ENCODE measurements at places on chromosomes 11 and 22.
A peak's percentile ranks its signal among the peaks of the same experiment; 100 is the strongest.

DNA sequence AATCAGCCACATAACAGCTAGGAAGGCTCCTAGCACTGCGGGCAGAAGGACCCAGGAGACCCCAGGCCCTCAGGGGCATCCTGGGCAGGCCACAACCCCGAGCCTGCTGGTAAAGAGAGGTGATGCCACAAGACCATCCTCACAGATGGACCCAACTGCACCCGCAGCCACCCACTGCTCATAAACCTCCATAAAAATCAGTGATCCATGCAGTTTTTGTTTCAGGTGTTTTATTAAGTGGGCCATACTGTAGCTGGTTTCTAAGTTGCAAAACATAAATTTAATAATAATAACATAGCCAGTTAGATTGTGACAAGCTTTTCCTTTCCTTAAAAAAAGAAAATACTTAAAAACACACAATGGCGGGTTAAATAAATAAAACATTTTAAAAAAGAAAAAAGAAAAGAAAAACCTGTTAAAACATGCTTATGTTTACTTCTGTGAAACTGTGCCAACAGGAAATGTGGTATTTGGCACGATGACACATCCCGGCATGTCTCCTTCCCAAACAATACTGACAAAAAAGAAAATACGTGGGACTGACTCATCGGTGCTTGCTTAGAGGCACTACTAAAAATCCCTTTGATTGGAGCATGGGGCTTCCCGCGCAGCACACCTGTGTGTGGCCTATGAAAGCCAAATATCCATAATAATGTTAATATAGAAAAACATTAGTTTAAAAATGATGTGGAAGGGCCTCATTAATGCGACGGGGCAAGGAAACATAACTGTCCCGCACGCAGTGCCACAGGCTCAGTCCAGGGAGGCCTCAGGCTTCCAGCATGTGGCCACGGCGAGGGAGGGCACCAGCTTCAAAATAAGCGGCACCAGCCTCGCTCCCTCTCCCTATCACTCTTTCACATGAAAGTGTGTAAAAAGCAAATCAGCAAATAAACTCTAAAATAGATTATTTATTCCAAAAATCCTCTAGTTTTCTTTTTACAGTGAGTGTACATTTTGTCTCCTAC lies 47.5 kb upstream of the SCUBE2 start:
- ATAC-seq = peak; percentile 69

DNA sequence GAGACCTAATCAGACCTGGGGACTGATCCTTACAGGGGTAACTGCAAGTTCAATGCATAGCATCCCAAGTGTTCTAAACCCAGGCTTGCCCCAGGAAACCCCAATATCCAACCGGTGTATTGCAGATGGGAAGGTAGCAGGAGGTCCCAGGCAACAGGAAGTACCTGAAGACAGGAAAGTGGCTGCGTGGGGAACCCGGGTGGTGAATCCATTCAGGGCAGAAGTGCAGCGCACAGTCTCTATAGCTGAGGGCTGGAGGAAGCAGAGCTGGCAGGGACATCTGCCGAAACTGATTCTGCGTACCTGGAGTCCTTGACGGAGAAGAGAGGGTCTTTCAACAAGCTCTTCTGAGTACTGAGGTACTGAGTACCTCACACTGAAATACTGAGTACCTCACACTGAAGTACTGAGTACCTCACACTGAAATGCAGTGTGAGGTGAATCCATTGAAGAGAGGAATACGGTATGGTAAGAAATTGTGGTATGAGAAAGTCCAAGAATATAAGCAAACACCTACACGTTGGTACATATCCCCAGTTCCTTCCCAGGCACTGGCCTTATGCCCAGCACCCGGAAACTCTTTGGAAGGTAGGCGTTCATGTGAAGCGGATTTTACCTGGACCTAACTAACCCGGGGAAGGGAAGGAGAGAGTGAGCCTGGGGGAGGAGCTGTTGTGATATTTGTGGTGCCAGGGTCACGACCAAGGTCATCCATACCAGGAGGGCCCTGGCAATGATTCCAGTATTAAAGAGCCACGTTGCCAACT lies 20.1 kb downstream of the SCN4B start:
- ATAC-seq = no peak

DNA sequence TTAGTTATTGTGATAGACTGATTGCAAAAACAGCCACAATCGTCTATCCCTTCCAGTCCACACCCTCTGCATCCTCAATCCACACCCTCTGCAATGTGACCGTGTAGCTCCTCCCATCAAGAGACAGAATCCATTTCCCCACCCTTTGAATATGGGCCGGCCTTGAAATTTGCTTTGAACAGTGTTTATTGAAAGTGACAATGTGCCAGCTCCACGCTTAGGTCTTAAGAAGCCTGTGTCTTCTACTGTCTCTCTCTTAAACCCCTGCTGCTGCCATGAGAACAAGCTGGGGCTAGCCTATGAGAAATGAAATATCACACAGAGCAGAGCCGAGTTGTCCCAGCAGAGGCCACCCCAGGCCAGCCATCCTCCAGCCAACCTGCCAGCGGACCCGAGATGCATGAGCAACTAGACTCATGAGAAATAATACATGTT lies 22.3 kb upstream of the MICAL2 start:
- ATAC-seq = peak; percentile 51

GRCh38 chr11:76615950-76616349 lies 54.6 kb downstream of the LRRC32 start:
- ATAC-seq = peak; percentile 27

- peak; percentile 94 for ATAC-seq
Observed at GRCh38 chr11:134033696-134034491, 35.0 kb upstream of the JAM3 start.

- peak; percentile 40 for ATAC-seq
Observed at GRCh38 chr11:104531075-104531474, 367.1 kb upstream of the PDGFD start.

GRCh38 chr22:24108073-24108472 lies 73.2 kb upstream of the SUSD2 start:
- peak; percentile 29 for ATAC-seq

GRCh38 chr11:64095273-64095817 lies 59.6 kb downstream of the FLRT1 start:
- ATAC-seq = no peak

GRCh38 chr11:17743026-17743807 lies 8.6 kb downstream of the KCNC1 start:
- no peak for ATAC-seq

DNA sequence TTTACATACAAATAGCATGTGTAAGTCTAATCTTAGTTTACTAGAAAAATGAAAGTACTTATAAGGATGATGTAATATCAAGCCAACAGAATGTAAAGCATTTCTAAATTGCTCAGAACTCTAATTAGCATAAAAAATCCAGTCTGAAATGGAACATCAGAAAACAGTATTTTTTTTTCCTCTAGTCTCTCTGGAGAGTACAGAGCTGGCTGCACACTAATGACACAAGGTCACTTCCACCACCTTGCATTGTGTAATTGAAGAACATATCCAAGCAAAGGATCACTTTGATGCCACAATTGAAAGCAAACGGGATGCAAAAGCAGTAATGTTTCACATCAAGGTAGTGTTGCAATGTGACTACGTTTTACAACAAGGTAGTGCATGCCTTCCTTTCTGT lies 548.0 kb upstream of the LUZP2 start:
- ATAC-seq = no peak

GRCh38 chr22:46450931-46451561 lies 86.4 kb downstream of the CELSR1 start:
- ATAC-seq = no peak
